Activated CD4-positive, alpha-beta T cell treated with anti-CD3 and anti-CD28 coated beads for 1 hour (primary cell): ENCODE measurements at places on chromosomes 7 and 10.

DNA sequence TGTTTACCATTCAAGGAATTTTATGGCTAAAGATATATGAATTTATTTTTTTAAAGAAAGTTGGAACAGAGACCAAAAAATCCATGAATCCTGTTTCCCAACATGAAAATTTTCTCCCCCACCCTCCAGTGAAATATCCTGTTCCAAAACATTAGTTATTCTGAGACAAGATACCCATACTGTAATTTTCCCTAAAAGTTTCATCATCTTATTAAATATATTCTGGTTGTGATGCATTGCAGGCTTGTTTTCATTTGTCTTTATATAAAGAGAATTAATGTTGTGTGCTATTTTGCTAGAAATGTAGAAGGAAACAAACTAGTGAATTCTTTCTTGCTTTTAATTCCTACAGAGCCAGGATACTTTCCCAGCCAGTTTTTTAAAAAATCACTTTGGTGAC lies 106.6 kb downstream of the EXOC4 start:
- DNase-seq = no peak

GRCh38 chr10:111116762-111117445 lies 40.1 kb downstream of the ADRA2A start:
- DNase-seq = no peak

GRCh38 chr10:110350812-110351211 lies 46.1 kb upstream of the SMNDC1 start:
- DNase-seq = no peak

DNA sequence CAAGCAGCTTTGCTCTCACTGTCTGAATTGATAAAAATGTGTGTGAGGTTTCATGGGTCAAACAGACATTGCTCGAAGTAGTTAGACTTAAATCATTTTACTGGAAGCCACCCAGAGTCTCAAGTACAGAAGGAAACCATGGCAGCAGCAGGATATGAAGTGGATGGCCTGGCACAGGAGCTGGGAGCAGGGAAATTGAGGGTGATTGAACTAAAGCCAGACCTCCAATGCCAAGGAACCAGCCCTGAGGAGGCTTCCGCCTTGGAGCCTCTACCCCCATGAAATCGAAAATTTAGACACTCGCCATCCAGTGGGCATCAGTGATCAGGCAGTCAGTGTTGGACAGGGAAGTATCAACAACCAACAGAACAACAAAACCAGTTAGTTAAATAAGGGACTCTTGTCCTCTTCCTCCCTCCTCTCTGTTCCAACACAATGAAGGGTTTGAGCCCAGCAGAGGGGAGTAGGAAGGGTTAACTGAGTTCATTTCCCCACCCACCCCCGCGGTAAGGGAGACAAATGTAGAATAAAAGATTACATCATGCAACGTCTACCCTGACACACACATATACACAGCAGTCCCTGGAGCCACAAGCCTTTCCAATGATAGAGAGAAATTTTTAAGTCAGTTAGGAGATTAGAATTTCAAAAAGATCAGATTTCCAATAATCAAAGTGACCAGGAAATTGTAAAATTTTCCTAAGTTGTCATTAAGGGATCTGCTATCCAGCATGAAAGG lies 156.3 kb downstream of the SLC16A9 start:
- DNase-seq = no peak

DNA sequence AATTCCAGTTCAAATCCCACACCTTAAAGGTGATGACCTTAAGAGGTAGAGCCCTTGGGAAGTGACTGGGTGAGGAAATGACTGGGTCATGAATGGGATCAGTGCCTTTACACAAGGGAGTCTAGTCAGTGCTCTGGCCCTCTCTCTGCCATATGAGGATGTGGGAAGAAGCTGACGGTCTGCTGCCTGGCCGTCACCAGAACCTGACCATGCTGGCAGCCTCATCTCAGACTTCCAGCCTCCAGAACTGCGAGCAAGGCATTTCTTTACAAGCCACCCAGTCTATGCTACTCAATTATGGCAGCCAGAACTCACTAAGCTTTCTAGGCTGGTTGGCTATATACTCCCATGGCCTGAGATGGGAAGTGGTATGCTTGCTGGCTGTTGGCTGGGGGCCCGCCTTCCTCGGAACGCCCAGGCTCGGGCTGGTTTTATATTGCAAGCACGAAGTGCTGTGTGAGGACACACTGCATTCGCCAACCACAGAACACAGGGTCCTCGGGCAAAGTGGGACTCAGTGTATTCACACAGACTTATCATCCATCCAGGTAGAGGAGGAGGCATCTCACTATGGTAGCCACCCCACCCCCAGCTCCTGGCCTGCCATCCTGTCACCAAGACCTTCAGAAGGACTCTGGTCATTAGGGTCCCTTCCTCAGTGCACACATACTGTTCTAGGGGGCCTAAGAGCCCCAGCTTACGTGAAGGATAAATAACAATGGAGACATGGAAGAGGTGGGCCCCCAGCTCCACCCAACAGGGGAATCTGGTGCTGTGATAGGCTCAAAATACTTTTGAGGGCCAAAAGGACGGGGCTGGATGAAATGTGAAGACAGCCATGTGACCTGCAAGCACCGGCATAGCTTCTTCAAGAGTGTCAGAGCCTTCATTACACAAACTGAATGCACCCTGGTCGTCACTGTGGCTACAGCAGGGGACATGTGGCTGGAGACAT lies 49.0 kb downstream of the ZRANB1 start:
- no peak for DNase-seq

DNA sequence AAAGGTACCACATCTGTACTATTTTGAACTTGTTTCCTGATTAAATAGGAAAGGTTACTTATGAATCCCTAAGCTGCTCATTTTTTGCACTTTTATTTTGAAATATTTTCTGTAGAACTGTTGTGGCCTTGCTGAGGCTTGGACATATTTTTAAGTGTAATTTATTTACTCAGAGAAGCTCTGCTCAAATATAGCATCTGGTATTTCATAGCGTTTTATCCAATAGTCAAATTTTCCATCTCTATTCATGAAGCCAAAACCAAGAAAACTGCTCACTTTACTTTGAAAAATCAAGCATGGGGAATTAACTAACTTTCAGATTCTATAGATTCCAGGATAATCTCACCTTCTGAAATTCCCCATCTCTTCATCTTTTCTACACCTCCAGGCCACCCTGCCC lies 6.6 kb upstream of the FAM3C start:
- no peak for DNase-seq

GRCh38 chr10:34018129-34018528 lies 683.7 kb upstream of the NRP1 start:
- DNase-seq = no peak

DNA sequence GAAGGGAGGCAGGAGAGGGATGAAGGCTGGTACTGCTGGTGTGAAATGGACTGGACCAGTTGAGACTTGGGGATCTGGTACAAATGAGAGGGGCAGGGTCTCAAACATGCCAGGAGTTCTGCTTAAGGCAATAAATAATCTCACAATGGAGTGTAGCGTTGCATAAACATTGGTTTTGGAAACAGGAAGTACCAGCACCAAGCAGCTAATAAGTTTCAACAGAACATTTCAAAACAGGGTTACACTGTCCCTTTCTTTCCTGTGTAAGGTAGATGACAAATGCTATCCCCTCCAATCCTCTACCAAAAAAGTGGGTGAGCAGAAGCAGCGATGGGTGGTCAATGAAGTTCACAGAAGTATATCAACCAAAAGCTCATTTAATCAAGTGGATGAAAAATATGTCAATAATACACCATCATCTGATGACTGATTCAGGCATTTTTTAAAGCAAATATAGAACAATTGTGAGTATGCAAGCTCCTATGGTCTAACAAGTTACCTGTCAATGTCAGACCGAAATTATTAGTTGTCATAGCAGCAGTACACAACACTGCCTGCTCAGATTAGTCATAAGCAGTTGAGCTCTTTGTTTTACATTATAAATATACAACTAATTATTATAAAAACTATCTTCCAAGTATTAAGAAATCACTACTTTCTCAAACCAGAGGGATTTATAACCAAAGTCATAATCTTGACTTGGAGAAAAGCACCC lies 220.0 kb downstream of the FAM107B start:
- no peak for DNase-seq

GRCh38 chr7:130369110-130369711 lies 11.1 kb upstream of the CPA1 start:
- DNase-seq = no peak

- DNase-seq = no peak
Observed at GRCh38 chr7:117227091-117227490, 95.8 kb downstream of the WNT2 start.

DNA sequence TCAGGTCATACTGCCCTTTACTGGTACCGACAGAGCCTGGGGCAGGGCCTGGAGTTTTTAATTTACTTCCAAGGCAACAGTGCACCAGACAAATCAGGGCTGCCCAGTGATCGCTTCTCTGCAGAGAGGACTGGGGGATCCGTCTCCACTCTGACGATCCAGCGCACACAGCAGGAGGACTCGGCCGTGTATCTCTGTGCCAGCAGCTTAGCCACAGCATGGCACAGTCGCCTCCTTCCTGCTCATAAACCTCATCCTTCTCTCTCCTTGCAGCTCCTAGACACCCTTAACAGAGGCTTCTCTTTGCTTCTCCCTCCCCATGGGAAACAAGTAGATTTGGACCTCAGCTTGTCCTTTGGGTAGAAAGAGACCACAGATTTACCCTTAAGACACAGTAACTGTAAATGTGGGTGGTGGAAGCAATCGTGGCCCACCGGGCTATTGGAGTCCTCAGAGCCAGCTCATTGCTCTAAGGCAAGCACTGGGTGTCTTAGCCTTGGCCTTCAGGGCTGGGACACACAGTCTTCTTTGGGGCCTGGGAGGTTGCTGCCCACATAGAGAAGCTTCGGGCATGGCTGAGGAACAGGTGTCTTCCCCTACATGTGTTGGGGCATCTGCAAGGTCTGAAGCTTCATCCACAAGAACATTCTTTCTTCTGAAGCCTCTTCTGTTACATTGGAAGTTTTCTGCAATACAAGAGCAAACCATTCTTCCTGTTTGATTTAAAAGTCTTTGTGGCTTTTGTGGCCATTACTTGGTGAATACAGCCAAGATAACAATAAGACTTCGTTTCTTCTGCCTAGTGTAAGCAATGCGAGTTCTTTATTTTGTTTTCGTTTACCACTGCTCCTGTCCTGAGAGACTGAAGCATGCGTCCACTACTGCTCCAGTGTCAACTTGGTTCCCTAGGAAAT lies 95.5 kb upstream of the PRSS58 start:
- no peak for DNase-seq

DNA sequence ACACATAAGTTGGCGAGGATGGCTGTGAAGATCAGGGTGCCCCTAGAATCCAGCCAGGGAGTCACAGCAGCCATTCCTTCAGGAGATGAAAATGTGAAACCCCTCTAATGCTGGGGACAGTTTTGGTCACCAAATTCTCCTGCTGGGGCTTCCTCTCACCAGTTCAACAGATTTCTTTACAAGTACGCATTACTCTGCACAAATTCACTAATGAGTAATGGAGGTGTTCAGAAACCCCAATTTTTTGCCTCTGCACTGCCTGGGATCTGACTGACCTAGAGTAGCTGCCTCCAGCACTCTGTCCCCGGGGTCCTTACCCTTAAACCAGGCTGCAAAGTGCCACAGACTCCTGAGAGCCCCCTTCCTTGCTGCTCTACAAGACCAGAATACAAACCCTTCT lies 16.1 kb downstream of the TRPV5 start:
- no peak for DNase-seq

DNA sequence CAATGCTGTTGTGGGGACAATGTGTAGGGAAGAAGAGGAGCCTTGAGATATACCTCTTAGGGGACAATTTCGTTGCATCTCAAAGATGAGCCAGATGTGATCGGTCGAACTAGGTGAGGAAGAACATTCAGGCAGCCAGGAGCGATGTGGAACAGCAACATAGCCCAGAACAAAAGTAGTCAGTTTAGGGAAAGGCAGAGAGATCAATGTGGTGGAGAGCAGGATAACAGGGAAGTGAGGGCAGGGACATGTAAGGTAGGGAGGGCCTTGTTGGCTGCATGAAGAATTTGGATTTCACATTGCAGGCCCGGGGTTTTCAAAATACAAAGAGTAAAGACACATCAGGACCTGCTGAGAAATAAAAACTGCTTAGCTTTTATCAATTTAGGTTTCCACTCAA lies 29.1 kb upstream of the MACC1 start:
- DNase-seq = no peak

- no peak for DNase-seq
Observed at GRCh38 chr10:1229116-1229515, 172.9 kb downstream of the WDR37 start.

- DNase-seq = no peak
Observed at GRCh38 chr10:78595269-78595619, 473.5 kb upstream of the ZMIZ1 start.

GRCh38 chr7:81926154-81926553 lies 156.3 kb upstream of the HGF start:
- DNase-seq = no peak

GRCh38 chr7:54343511-54343910 lies 198.7 kb upstream of the VSTM2A start:
- DNase-seq = no peak

DNA sequence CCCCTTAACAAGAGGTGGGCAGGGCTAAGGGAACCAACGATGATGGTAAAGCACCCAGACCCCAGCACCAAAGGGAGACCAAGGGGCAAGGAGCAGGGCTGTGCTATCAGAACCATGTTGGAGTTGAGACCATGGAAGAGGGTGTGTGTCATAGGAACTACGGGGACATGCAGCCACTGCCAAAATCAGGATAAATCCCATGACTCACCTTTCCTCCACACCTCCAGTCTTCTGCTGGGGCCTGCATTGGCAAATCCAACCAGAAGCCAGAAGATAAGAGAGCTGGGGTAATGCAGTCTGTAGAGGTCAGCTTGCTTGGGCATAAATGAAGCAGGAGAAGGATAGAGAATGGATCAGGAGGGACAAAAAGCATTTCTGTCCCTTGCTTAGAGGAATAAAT lies 42.7 kb upstream of the SMARCD3 start:
- no peak for DNase-seq

DNA sequence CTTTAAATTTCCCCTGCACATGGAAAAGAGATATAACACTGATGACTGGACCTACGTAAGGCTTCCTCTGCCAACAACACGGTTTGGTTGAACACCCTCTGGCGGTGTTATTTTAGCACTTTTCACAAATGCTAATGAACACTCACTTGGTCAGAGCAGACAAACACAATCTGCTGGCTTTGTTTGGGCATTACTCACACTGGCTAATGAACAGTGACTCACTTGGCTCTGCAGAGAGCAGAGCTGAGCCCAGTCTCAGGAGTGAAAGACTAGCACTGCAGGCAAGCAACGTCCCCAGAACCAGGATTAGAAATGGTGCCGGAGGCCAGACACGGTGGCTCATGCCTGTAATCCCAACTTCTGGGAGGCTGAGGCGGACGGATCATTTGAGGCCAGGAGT lies 430.8 kb downstream of the PLXNA4 start:
- DNase-seq = no peak

DNA sequence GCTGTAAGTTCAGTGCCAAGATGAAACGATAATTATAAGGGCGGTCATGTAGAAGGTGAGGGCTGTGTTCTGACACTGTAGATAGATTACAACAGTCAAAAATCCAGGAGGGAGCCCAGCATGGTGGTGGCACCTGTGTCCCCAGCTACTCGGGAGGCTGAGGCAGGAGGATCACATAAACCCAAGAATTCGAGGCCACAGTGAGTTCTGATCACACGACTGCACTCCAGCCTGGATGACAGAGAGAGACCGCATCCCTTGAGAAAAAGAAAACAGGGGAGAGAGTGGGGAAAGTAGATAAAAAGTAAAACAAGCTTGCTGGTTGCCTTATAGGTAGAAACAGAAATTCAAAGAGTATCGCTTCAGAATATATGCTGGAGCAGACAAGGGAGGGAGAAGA lies 52.1 kb downstream of the KCNH2 start:
- DNase-seq = no peak

GRCh38 chr7:84228526-84228925 lies 33.9 kb upstream of the SEMA3A start:
- DNase-seq = no peak

- no peak for DNase-seq
Observed at GRCh38 chr10:5195727-5196374, 786 bp upstream of the AKR1C4 start.
